Stimulated activated CD4-positive, alpha-beta T cell treated with anti-CD3 and anti-CD28 coated beads, TNF-alpha, amount 100 ng/mL, for 4 hours (primary cell): ENCODE measurements at places on chromosomes 4 and X.

DNA sequence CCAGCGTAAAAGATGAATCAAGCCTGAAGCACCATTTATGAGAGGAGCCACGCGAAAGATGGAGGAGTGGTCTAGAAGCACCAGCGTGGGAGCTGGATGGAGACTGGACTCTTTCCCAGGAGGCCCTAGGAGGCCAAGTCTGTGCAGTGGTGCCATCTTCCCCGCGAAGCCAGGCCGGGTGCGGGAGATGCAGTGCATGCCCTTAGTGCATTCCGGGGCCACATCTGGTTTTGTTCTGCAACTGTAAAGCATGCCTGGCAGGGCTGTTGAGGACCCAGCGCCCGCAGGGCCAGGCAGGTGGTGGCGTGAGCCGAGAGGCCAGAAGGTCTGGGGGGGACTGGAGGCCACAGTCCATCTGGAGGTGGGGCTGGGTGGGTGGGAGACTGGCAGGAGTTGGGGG lies 78.6 kb upstream of the ADRA2C start:
- DNase-seq, result no peak

DNA sequence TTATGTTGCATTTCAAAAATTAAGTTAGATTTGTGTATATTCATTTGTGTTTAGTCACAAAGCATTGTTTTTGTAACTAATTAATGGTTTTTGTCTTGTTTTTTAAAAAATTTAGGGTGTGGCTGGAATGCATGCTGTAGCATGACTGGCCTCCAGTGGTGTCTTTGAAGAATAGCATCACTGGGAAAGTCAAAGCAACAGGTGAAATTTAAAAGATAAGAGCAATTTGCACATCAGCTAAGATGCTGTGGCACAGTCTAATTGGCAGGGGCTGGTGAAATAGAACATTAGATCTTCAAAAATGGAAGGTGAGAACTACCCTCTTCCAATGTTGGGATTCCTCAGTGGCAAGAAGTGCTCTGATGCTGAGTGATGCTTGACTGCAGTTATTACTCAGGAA lies 45.3 kb downstream of the ANK2 start:
- no peak for DNase-seq

DNA sequence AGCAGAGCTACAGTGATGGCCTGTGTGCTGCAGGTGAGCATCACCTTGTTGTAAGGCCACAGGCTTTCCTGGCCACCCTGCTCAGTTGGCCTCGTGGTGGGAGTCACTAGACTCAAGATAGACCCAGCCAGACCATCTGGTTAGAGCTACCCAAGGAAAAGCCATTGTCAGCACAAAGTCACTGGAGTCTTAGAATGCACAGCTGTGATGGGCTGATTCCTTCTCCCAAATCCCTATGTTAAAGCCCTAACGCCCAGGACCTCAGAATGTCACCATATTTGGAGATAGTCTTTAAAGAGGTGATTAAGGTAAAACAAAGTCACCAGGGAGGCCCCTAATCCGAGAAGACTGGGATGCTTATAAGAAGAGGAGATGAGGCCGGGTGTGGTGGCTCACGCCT lies 173.4 kb downstream of the DHRSX start:
- DNase-seq, result no peak

DNA sequence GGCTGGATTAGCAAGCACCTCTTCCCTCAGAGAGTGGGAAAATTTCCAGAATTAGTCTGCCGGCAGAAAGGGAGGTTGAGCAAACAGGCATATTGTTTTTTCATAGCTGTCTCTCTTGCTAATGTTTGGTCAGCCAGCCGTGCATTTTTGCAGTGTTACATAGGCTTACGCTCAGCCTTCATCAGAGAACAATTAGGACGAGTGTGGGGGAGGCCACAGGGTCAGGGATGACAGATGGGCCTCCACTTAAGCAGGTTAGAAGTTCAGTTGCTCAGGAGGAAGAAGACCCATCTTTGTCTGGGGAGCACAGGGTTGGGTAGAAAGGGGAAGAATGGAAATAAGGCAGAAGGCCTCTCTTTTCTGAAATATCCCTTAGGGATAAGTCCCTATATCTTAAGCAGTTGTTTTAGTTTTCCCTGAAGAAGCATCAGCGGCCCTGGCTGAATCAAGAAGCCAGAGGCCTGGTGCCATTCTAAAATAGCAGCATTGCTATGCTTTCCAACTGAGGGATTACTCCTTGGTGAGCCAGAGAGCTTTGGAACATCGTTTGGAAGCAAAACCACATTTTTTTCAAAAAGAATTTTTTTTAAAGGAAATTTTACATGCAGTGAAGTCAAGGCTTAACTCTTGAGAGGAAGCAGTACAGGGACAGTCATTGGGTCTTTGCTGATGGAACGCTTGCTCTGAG lies 118.8 kb downstream of the SMIM20 start:
- no peak for DNase-seq

DNA sequence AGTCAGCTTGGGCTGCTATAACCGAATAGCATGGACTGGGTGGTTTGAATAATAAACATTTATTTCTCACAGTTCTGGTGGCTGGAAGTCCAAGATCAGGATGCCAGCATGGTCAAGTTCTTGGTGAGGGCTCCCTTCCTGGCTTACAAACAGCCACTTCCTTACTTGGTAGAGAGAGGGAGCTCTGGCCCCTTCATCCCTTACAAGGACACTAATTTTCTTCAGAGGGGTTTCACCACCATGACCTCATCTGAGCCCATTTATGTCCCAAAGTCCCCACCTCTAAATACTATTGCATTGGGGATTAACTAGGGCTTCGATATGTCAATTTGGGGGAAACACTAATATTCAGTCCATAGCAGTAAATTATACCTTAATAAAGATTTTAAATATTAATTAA lies 61.8 kb downstream of the CLNK start:
- no peak for DNase-seq

- DNase-seq, result no peak
Measured at GRCh38 chrX:77014377-77015372, 432.5 kb upstream of the FGF16 start.

DNA sequence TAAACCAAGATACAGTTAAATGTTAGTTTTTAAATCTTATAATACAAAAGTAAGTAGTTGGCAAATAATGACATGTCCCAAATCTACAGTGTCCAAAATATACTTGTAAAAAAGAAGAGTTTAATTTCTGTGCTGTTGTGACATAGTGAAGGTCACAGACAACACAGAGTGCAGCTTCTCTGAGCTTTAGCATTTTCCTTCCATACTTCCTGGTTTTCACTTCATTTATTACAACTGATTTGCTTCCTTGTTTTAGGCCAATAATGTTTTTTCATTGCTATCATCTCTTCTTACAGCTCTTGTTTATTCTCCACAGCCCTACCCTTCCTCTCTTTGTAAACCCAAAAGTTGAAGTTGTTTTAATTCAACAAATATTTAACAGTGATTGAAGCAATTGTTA lies 132.4 kb upstream of the TET2 start:
- DNase-seq, result no peak

DNA sequence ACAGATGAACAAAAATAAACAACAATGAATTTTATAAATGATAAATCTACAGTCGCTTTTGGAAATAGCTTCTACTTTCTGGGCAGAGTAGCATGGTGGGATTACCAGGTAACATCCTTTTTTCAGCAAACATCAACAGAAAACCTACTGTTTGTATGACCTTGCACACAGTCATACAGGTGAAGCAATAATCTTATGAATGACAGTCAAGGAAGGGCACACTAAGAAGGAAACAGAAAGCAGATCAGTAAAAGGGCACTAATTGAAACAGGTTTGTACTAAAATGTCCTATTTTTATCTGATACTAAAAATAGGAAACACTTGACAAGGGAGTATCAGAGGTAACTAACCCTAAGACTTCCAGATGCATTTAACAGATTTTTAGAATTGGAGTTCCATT lies 108.9 kb downstream of the DLG3 start:
- DNase-seq, result no peak

- no peak for DNase-seq
Measured at GRCh38 chrX:989959-990510, 222.4 kb downstream of the CRLF2 start.

DNA sequence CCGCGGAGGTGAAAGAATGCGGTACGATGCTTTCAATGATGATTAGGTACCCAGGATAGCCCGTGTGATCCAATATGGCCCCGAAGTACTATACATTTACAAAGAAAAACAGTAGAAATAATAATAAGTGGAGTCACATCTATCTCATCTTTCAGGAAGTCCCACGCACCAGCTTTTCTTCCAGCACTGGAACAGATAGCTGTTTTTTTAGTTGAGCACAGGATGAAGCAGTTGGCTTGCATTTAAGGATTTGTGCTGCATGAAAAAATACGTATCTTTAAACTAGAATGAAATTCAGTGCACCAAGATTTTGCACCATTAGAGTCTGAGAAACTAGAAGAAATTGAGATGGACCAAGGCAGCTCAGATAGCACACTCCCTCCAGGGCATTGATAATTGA lies 44.1 kb downstream of the SMIM20 start:
- DNase-seq, result no peak

- DNase-seq, result no peak
Measured at GRCh38 chr4:100177126-100177525, 13.1 kb downstream of the DDIT4L start.

DNA sequence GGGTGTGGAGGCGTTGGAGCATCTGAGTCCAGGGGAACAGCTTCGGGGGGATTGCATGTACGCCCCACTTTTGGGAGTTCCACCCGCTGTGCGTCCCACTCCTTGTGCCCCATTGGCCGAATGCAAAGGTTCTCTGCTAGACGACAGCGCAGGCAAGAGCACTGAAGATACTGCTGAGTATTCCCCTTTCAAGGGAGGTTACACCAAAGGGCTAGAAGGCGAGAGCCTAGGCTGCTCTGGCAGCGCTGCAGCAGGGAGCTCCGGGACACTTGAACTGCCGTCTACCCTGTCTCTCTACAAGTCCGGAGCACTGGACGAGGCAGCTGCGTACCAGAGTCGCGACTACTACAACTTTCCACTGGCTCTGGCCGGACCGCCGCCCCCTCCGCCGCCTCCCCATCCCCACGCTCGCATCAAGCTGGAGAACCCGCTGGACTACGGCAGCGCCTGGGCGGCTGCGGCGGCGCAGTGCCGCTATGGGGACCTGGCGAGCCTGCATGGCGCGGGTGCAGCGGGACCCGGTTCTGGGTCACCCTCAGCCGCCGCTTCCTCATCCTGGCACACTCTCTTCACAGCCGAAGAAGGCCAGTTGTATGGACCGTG lies 2.2 kb downstream of the AR start:
- DNase-seq, result no peak

- DNase-seq, result no peak
Measured at GRCh38 chr4:87838890-87839591, 6.3 kb downstream of the MEPE start.

DNA sequence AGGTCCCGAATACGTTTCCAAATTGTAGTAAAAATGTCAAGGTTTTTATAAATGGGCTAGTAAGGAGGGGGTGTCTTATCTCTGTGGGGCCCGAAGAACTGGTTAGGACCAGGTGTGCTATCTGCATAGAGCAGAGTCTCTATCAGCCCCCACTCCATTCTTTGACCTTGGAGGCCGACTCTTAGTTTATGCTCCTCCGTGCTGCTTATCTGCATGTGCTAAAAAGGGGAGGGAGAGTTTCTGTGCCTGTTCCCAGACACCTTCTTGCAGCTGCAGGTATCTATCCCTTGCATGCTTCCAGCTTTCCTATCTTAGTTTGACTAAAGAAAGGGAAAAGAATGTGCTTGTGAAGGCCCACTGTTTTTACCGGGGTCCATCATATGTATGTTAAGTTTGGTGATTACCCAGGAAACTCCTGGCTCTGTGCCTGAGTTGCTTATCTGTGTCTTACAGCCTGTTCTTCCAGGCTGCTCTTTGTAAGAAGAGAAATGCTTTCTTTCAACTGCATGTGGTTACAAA lies 28.6 kb upstream of the NAF1 start:
- DNase-seq, result no peak

- DNase-seq, result no peak
Measured at GRCh38 chr4:154088741-154089140, 299.9 kb upstream of the SFRP2 start.

DNA sequence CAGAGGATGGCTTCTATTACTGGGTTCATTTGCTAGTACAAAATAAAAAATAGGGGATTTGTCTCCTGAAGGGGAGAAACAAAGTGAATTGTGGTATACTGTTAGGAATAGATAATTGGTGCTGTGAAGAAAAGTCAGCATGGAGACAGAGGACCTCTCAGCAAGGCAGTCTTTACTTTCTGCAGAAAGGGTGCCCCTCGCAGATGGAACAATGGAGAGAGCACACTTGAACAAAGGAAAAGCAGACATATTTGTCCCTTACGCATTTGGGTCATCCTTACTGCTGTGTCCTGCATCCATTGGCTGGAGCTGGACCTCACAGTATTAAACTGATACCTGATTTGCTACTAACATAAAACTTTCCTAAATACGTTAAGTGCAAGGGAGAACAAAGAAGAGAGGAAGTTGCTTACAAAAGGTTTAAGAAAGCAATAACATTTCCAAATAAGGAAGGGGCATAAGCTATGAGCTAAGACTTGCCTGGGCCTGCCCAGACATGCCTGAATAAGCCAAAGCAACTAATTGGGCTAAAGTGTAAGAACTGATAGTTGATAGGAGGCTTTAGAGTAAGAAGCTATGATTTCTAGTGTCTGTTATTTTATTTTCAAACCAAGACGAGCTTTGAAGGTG lies 83.8 kb downstream of the CCKAR start:
- no peak for DNase-seq

DNA sequence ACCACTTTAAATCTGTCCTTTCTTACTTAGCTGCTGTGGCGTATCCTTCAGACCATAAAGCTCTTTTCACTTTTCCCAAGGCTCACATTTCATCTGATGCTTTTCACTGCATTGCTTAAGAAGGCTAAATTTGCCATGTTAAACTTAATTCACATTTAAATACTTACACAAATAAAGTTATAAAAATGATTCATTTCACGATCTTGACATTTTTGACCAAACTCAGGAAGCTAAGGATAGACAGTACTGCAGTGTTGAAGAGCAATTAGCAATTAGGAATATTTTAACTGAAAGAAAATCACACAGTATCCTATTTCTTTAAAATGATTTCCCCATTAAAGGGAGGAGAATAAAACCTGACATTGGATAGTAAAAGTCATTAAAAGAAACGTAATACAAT lies 1038.6 kb downstream of the STPG2 start:
- no peak for DNase-seq

GRCh38 chr4:4320951-4321714 lies 31.1 kb downstream of the ZBTB49 start:
- no peak for DNase-seq

DNA sequence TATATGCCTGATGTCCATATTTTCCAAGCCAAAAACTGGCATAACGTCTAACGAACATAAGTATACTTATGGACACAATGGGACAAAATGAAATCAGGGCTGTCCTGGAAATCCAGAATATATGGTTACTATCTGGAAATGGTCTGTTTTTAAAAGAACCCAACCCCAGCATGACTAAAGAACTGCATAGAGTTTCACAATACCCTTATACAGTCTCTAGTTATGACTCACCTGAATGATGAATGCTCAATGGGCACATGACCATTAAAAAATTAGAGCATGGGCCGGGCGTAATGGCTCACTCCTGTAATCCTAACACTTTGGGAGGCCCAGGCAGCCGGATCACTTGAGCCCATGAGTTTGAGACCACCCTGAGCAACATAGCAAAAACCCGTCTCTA lies 31.8 kb downstream of the AMMECR1 start:
- DNase-seq, result no peak

GRCh38 chrX:72685810-72686456 lies 28.2 kb downstream of the PHKA1 start:
- DNase-seq, result no peak

- DNase-seq, result no peak
Measured at GRCh38 chr4:109046471-109047201, 255.8 kb downstream of the COL25A1 start.
